ENCODE measurements at places on chromosomes 6 and 20.

GRCh38 chr20:57432862-57433491, 41.8 kb downstream of the RBM38 start:
- no peak for DNase-seq

- DNase-seq: peak; percentile 31
Observed at GRCh38 chr6:33344701-33345697, 27.5 kb upstream of the ZBTB22 start.

DNA sequence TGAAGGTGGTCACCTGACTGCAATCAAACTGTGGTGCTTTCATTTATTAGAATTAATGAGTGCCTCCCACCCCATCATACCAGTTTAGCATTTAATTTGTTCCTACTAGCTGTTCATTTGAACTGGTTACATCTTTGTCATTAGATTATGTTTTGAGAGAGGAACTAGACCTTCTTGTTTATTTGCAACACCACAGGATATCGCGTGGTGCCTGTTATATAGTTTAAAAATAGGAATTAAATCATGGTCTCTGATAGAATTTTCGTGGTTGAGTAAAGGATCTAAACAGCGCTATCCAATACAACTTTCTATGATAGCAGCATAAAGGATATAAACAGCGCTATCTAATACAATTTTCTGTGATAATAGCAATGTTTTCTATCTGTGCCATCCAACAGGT, 2.8 kb downstream of the RPRD1B start:
- no peak for DNase-seq

DNA sequence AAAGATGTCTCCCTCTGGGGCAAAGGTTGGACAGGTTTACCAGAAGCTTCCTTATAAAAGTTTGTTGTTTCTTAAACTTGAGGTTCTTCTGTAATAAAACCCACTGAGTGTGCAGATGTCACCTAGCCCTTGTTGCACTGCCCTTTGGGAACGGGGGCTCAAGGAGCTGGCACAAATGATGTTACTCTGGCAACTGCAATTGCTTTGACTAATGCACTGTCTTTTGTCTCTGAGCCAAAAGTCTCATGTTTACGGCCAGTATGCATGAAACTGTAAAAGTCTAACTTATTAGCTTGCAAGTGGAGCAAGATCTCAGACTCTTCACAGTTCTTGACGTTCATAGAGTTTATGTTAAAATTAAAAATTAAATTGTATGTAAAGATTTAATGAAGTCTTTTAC, 655.7 kb downstream of the EPHA7 start:
- no peak for DNase-seq

DNA sequence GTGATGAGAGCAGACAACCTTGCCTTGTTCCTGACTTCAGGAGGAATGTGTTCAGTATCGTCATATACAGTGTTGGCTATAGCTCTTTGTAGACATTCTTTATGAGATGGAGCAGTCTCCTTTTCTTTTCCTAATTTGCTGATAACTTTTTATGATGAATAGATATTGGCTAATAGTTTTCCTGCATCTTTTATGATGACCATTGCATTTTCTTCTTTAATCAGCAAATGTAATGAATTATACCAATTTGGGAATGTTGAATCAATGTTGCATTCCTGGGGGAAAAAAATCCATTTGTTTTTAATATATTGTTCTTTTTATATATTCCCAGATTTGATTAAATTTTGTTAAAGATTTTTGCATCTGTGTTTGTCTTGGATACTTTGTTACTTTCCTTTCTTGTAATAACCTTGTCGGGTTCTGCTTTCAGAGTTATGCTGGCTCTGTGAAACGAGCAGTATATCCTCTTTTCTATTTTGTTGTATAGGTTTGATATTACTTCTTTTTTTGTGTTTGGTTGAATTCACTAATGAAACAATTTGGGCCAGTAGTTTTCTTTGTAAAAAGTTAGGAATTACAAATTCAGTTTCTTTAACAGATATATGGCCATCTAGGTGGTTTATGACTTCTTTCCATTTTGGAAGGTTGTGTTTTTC, 23.9 kb downstream of the KDM1B start:
- DNase-seq: no peak

- DNase-seq: no peak
Observed at GRCh38 chr6:5398530-5398929, 137.2 kb downstream of the FARS2 start.

GRCh38 chr20:20752712-20753111, 40.3 kb upstream of the RALGAPA2 start:
- DNase-seq: no peak

DNA sequence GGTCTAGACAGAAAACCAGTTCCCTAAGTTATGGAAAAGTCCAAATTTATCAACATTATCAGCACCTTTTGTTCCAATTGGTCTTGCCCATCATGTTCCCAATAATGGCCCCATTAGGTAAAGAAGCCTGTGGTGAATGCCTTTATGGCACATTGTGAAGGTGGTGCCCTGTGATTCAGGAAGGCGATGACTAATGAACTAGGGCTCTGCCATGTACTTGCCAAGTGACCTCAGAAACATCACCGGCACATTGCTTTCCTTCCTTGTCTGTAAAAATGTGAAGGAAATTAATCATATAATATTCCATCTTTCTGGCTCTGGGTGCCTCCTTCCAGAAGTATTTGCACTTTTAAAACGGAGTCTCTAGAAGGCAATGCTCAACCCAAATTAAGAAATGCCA, 132.3 kb downstream of the UNC5CL start:
- DNase-seq: no peak

DNA sequence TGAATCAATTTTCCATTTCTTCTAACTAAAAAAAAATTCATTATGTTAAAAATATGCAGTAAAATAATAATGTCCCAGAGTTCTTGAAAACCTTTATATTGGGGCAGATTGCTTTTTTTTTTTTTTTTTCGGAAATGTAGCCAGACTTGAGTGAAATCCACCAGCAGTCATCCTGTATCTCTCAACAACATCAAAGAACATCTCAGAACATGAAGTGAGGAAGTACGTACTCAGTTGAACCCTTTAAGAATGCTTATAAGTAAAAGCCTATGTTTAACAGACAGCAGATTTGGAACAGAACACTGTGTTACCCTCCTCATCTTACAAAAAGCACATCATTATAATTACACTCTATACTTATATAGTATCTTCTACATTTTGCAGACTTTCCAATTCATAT, 51.0 kb upstream of the SUPT3H start:
- DNase-seq: no peak

All from GM04503 (cell line).